ENCODE measurements at places on chromosomes 12 and 14.

- no peak for DNase-seq
Observed at GRCh38 chr12:25502596-25502995, 50.5 kb downstream of the LMNTD1 start.

DNA sequence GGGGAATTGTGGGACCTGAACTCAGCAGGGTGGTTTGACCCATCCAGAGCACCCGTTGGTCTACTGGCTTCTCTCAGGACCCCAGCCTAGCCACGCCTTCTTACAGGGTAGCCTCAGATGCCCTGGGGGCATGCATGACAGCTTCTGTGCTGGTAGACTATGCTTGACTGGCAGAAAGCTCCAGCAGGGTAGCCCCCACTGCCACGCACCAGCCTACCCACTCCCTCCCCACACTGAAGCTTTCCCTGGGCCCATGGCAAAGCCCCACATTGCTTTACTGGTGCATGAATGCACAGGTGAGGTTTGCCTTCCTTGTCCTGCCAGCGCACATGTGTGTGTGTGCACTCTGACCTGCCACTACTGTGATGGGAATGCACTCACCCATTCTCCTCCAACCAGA, 772.2 kb downstream of the LRFN5 start:
- DNase-seq, result no peak

DNA sequence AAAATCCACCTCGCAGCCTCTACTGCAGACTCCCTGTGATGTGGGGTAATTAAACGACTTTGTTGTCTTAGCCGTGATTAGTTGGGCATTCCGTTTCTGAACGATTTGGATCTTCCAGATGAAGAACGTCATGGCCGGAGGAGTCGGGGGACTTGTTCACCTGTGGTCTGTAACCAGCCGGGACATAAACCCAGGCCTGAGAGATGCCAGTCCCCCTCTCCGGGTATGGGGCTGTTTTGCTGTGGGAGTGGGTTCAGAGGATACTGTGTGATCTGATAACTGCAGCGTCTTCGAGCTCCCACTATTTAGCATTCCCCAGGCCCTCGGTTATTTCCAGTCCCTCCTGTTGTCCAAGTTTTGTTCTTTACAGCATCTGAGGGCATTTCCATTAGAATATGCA, 96.1 kb downstream of the PIWIL1 start:
- no peak for DNase-seq

GRCh38 chr12:118102609-118103008, 1.2 kb downstream of the VSIG10 start:
- DNase-seq, result no peak

- DNase-seq, result no peak
Observed at GRCh38 chr14:37138898-37139297, 33.5 kb downstream of the SLC25A21 start.

DNA sequence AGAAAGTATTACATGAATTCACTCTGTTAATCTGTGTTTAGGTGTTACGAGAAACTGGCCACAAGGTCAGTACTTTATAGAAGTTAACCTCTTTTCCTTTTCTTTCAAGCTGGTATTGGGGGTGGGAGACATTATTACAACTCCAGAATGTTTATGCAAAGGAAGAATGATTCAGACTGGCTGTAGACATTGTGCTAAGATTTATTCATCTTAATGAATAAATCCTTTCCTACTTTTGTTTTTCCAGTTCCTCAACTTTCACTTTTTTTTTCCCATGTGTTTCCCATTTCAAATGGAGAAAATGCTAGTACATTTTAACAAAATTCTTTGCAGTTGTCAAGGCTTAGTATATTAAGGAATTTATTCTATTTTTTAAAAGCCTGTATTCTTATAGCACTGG, 1.3 kb downstream of the OTOGL start:
- peak; percentile 94 for DNase-seq

DNA sequence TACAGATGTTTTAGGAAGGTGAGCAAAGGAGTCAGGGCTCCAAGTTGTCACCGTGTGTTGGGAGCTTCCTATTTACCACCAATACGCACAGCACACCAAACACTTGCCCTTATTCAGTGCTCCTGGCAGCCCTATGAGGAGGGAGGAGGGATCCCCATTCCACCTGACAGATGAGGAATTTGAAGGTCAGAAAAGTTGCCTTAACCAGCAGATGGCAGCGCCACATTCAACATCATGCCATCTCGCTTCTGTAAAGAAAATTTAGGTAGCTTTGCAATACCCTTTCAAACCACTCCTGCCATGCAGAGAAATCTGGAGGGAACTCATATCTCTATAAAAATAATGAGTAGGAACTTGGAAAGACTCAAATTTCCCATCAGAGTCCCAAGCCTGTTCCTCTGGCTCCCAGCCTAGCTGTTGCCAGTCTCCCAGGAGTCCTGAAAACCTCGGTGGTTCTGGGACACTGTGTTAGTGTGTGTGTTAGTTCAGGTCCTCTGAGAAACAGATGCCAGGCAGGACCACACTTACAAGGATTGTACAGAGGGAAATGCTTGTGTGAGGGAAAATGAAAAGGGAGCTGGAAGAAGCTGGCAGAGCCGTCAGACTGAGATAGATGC, 410.5 kb downstream of the MED13L start:
- DNase-seq, result no peak

DNA sequence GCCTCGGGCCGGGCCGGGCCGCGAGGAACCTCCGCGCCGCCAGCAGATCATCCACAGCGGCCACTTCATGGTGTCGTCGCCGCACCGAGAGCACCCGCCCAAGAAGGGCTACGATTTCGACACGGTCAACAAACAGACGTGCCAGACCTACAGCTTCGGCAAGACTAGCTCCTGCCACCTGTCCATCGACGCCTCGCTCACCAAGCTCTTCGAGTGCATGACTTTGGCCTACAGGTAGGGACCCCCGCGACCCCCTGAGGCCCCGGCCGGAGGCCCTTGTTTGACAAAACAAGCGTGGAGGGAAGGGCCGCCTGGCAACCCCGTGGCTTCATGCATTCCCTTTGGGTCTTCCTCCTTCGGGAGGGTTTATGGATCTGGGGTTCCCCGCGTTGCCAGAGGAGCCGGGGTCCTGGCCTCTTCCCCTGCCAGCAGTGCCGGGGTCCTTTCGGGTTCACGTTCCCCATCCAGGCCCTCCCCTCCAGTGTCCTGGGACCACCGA, 526 bp downstream of the MLXIP start:
- peak; percentile 39 for DNase-seq

GRCh38 chr12:113134071-113134470, 1.5 kb downstream of the RASAL1 start:
- no peak for DNase-seq

- DNase-seq, result peak; percentile 67
Observed at GRCh38 chr14:95533391-95533821, 1.4 kb upstream of the GLRX5 start.
